ENCODE measurements at places on chromosomes 5 and 9. TPM values are rescaled to one million over a fixed set of nuclear protein-coding genes. Genes with fewer than 3 reads are reported as not detected.

TICAM2 gene
- 4.5 TPM for total RNA-seq

NR5A1 gene
- not detected for total RNA-seq

SOHLH1 gene
- total RNA-seq: not detected

FOXD4 gene
- total RNA-seq: 0.34 TPM
